ENCODE measurements at places on chromosomes 4 and X.

GRCh38 chr4:39279416-39279815, 86.7 kb downstream of the RFC1 start:
- DNase-seq: no peak

DNA sequence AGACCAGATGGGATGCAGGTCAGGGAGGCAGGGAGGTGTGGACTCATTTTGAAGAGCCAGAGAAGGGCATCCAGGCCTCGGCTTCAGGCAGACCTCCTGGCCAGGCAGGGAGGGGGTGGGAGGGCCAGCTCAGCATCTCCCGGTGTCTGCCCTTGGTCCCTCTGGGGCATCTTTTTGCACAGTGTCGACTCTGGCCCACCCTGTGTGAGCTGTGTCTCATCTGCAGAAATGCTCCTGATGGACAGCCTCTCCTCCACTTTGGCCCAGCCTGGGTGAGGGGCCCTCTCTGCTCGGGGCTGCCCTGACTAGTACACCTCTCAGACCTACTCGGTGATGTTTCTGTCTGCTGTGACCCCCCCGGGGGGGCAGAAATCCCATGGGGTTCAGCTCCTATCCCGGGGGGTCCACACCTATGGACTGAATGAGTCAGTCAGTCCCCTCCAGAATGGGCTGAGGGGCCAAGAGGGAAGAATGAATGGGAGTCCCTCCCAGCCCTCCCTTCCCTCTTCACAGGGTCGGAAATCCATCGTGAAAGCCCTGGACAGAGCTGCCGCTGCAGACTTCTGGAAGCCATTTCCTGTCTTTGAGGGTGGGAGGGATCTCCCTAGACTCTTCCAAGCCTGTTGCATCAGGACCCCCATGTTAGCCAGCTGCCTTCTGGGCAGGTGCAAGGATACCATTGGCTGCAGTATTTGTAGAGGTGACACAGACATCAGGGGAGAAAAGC, 196.7 kb upstream of the PSAPL1 start:
- DNase-seq: no peak

GRCh38 chr4:20831746-20832145, 131.5 kb downstream of the PACRGL start:
- no peak for DNase-seq

- DNase-seq: no peak
These were observed 222.2 kb downstream of the PPARGC1A start for GRCh38 chr4:23667659-23668058.

GRCh38 chrX:114675365-114675764, 91.5 kb downstream of the HTR2C start:
- peak; percentile 47 for DNase-seq

- peak; percentile 50 for DNase-seq
These were observed 55.2 kb downstream of the MMRN1 start for GRCh38 chr4:89949782-89950387.

- peak; percentile 39 for DNase-seq
These were observed 1020.9 kb upstream of the INTU start for GRCh38 chr4:126611900-126612299.

- DNase-seq: peak; percentile 5
These were observed 114.0 kb downstream of the RBM47 start for GRCh38 chr4:40515398-40516293.

DNA sequence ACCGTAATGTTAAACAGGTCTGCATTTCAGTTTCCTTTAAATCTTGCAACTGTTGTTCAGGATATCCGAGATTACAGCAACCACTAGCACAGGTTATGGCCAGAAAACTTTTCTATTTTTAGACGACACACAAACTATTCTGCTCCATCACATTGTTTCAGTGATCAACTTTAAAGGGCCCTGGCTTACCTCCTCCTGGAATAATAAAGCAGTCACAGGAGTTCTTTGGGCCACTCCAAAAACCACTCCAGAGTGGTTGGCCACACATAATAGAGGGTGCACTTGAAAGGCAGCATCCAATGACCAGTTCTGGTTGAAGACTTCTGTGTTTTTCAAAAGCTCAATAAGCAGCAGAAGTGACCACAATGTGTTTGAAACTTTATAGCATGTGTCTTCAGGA, 118.9 kb downstream of the RAB28 start:
- DNase-seq: no peak

DNA sequence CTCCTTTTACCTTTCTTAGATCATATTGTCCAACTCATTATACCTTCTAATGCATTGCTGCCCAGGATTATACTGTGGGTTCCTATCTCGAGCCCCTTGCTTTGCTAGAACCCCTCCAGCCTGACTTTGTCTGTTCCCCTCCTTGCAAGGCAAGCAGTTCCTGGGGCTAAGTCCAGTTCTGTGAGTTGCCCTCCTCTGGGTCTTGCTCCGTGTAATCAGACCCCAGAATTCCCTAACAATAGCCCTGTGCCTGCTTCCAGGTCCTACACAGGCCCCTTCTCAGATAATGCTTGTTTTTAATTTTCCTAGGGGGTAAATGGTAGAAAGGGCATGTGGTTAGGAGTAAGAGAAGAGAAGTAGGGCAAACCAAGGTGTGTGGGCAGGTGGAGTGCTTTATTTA, 145.9 kb downstream of the FSTL5 start:
- DNase-seq: no peak

GRCh38 chrX:47578692-47579091, 3.5 kb upstream of the TIMP1 start:
- DNase-seq: no peak

Data from PC-3 (cell line).